HTR-8/SVneo (cell line): ENCODE measurements at places on chromosomes 5 and 9.

GRCh38 chr9:93345643-93346230, 105.7 kb upstream of the FAM120A start:
- no peak for DNase-seq

- no peak for DNase-seq
Measured at GRCh38 chr9:9054354-9054992, 1254.9 kb upstream of the DMAC1 start.

- no peak for DNase-seq
Measured at GRCh38 chr9:38356851-38357250, 35.7 kb upstream of the ALDH1B1 start.

DNA sequence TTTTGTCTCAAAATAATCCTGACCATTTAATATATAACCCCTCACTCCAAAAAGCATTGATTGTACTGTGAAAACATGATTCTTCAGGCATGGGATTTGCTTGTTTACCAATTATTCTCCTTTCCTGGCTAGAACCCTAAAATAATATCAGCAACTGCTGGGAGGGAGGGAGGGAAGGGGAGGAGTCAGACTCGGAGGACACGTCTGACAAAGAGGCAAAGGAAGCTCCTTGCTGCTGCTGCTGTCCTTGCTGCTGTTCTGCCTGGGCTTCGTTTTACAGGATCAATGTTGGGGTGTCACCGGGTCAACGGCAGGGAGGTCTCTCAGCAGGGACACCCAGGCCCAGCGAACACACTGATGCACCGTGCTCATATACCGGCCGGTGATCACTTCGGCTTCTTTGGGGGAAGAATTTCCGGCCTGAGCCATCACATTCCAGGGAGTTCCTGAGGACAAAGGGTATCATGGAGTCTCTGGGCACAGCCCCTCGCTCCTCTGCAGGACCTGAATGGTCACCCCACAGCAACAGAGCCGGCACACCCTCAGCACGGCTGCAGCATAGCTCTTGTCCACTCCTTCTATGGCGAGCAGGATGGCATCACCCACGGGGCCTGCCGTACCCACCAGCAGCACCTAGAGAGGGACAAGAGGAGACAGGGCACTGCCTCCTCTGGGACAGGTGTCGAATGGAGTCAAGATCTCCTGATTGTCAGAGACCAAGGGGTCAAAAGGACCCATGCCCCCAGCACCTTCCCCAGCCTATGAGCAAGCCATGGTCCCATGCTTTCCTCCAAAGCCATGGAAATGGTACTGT, 27.9 kb downstream of the MED10 start:
- no peak for DNase-seq

- no peak for DNase-seq
Measured at GRCh38 chr9:109863961-109864360, 84.0 kb downstream of the PALM2AKAP2 start.
